ENCODE measurements at places on chromosomes 5 and 9.

DNA sequence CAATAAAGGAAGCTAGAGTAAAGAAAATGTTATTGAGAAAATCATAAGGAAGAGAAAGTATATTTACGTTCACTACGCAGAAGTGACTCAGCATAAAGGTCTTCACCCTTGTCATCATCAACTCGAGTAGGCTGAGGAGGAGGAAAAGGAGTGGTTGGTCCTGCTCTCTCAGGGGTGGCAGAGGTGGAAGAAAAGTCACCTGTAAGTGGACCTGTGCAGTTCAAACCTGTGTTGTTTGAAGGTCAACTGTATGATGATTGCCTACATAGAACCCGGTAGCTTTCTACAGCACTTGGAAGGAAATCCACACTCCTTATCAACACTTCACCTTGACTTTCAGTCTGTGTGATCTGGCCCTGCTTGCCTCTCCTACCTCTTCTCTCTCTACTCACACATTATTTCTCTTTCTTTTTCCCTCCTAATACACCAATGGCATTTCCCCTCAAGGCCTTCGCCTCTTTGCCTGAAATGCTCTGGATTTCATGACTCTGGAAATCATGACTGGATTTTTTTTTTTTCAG lies 109.3 kb upstream of the CPEB4 start:
- DNase-seq: no peak

- no peak for DNase-seq
Measured at GRCh38 chr9:109627042-109627441, 128.9 kb upstream of the PTPN3 start.

GRCh38 chr5:176904276-176904675 lies 5.1 kb upstream of the HK3 start:
- no peak for DNase-seq

DNA sequence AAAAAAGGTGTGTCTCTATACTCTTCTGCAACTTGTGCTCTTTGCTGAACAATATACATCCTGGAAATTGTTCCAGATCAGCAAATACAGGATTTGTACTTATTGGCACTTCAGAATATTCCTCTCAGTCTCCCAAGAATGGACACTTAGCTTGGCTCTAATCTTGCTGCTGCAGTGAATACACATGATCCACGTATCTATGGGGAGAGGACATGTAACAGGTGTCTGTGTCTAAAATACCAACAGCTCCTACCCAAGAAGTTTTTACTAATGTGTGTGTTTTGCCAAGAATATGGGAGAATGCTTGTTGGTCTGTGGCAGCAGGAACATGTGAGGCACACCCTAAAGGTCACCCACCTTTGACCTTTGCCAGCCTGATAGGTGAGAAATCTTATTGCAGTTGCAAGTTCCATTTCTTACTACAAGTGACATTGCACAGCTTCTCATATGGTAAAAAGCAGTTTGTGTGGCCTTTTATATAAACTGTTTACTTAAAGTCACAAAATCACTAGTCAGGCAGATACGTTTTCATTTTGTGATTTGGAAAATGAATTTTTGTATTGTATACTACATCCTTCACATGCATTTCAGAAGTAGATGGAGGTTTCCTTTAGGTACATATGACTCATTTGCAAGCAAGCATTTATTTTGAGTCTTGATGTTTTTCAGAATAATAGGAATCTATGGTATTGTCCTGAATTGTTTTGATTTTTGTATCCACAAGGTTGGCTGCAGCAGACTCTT lies 35.8 kb downstream of the PHF2 start:
- no peak for DNase-seq

- no peak for DNase-seq
Measured at GRCh38 chr5:32454821-32455220, 10.3 kb upstream of the ZFR start.

- no peak for DNase-seq
Measured at GRCh38 chr5:8870959-8871355, 674.9 kb downstream of the SEMA5A start.

DNA sequence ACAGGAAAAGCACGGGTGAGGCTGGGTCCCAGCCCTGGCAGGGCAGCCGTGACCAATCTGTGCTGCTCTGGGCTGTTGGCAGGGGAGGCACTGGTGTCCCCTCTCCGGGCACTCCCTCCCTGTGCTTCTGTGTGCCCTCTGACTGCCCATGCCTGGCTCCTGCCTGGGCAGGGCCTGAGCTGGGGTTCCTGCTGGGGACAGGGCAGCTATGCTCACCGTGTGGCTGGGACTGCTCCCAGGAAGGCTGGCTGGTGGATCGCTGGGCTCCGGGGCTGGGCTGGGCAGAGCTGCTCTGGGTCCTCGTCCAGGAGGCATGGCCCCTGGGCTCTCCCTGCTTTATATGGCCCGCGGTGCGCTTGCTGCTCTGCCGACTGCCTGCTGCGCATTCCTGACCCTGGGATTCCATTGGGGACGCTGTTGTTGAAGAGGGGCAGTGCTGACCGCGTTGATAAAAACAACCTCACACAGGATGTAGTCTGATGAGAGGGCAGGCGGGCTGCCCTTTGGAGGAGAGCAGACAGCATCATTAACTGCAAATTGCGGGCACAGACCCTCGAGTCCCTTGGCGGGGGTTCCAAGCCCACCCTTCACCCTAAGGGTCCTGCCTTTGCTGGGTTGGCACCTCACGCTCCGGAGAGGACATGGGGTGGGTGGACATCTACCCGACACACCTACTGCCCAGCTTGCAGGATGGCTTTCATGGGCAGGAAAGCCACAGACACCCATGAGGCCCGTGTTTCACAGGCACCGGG lies 955 bp downstream of the QRFP start:
- no peak for DNase-seq

GRCh38 chr9:110316261-110317075 lies 21.2 kb downstream of the TXNDC8 start:
- no peak for DNase-seq

- no peak for DNase-seq
Measured at GRCh38 chr5:133938929-133939328, 29.5 kb downstream of the C5orf15 start.

- DNase-seq: no peak
Measured at GRCh38 chr5:56055859-56056258, 61.1 kb upstream of the IL6ST start.

DNA sequence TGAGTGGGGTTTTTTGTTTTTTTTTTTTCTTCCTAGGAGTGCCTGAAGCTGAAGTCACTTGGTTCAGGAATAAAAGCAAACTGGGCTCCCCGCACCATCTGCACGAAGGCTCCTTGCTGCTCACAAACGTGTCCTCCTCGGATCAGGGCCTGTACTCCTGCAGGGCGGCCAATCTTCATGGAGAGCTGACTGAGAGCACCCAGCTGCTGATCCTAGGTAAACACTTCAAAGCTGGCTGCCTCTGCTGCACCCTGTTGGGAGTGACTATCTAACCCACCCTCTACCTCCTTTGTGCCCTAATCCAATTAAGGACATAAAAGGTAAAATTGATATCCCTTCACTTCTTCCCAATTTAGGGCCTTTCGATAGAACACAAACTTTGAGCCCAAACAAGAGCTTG lies 206.8 kb downstream of the SAXO1 start:
- DNase-seq: no peak

DNA sequence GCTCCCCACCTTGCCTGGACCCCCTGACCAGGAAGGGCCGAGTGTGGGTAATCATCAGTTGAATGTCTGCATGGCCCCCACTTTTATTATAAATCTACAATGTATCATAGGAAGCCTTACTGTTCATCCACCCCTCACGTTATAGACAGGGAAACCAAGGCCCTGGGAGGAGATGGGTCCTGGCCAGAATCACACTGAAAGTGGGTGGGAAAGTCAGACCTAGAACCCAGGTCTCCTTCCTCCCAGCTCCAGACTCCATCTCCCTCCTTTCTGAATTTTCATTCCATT lies 17.1 kb downstream of the CD74 start:
- no peak for DNase-seq

DNA sequence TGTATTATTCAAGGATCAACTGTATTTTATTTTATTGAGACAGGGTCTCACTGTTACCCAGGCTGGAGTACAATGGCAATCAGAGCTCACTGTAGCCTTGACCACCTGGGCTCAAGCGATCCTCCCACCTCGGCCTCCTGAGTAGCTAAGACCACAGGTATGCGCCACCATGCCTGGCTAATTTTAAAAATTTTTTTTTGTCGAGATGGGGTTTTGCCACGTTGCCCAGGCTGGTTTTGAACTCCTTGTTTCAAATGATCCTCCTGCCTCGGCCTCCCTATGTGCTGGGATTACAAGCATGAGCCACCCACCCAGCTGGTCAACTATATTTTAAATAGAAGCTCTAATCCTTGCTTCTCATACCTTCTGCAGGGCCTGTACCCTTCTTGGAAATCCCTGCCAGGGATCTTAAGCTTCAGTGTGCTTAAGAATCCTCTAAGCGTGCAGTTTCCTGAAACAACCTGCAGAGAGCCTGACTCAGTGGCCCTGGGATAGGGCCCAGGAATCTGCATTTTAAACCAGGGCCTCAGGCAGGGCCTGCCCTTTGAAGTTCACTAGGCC lies 2.9 kb downstream of the AKNA start:
- no peak for DNase-seq

GRCh38 chr5:93724791-93725190 lies 16.6 kb downstream of the POU5F2 start:
- no peak for DNase-seq

DNA sequence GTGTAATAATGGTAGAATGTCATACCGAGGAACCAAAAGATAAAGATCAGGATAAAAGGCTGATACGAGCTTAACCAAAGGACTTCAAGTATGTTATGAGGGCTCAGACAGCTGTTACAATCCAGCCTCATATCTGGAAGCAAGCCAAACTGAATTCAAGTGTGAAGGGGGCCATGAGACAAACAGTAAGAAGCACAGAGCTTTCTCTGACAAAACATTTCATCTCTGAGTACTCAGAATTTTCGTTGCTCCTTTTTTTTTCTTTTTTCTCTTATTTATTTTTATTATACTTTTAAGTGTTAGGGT lies 52.9 kb upstream of the CD180 start:
- no peak for DNase-seq

GRCh38 chr9:95822583-95823431 lies 52.7 kb upstream of the ERCC6L2 start:
- DNase-seq: no peak

DNA sequence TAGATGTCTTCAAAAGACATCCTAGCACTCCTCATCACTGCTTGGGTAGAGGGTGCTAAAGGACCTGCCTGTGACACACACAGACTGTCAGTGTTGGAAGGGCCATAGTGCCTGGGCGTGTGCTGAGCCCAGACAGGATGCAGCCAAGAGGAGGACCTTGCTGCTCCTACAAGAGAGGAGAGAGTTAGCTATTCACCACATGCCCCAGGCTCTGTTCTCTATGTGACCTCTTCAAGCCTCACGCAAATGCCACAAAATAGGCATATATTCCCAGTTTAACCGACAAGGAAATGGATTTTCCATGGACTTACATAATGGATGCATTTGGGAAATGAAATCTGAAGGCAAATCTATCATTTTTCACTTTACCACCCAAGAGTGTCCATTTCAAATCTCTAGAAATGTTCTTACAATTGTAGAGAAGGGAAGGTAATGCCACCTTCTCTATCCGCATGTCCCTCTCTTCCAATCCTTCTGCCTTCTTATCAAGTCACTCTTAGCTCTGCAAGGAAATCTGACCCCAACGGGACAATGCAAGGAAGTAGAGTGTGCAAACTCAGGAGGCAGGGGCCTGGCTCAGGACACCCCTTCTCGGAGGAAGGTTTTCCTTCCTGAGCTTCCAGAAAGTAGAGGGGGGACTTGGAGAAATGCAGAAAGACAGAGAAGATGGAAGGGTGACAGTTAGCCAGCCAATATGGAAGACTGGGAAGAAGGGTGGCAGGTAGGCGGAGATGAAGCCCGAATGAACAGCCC lies 49.5 kb downstream of the TRIM32 start:
- no peak for DNase-seq

- no peak for DNase-seq
Measured at GRCh38 chr5:102762562-102763227, 7.6 kb downstream of the PAM start.

- DNase-seq: no peak
Measured at GRCh38 chr5:84487963-84488362, 103.3 kb upstream of the EDIL3 start.

Measured in effector CD8-positive, alpha-beta T cell (primary cell).